ENCODE measurements at places on chromosomes 13 and 19.

DNA sequence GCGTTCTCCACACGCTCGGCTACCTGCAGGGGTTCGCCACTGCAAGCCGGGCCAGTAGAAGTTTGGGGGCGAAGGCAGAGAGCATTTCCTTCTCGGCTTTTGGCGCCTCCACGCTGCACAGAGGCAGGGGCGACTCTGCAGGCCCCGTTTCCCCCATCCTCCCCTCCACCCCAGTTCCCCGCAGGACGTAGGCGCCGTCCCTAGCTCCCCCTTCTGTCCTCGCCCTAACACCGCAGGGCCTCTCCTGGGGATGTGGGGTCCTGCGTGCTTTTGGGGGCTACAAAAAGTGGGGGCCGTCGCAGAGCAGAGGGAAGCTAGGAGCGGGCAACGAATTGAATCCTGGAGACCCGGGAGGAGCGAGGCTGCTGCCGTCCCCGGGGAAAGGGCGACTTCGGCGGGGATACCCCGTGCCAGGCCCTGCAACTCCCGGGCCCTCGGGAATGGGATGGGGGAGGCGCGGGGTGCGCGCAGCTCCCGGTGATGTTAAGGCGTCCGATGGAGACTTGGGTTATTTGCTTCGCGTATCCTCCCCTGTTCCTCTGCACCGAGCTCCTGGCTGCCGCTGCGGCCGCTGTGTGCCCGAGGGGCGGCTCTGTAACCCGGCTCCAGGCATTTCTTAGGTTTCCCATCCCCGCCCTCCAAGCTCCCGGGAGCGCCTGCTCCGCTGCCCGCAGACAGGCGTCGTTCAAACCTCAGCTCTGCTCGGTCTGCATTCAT, 255.9 kb upstream of the SOX21 start:
- DNase-seq, result no peak

DNA sequence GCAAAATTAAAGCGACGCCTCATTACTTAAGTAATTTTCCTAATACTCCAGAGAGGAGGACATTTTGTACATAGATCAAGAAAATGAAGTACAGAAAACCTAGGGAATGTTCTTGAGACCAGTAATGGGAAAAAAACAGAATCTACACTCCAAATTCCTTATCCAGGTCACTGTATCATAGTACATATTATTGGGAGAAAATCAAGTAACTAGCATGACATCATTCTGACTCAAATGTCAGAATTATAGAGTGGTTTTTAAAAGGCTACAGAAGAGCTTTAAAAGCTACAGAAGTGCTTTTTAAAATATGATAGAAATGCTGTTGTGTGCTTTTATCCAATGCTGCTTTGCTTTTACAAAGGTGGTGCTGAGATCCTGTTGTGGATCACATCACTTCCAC, 86.3 kb upstream of the SLC15A1 start:
- DNase-seq, result no peak

DNA sequence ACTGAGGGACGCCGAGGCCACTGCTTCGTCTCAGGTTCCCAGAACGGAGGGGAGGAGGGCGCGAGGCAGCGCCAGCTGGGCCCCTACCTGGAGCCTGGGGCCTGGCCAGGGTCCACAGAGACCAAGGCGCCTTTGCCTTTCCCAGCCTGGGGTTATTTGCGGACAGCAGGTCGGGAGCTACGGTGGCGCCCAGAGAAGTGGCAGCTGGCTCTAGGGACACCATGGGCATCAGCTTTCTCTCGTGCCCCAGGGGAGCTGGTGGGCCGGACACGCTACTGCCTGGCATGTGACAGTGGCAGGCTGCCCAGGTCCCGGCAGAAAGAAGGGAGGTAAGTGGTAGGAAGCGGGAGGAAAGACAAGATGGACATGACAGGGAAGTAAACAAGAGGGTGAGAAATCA, 19.0 kb downstream of the AKT2 start:
- DNase-seq, result no peak

GRCh38 chr13:23743278-23744076, 145.7 kb downstream of the MIPEP start:
- DNase-seq, result no peak

- no peak for DNase-seq
These were observed 10.9 kb downstream of the KLC3 start for GRCh38 chr19:45351401-45351952.

- DNase-seq, result no peak
These were observed 8.3 kb downstream of the LGI4 start for GRCh38 chr19:35126624-35126959.

DNA sequence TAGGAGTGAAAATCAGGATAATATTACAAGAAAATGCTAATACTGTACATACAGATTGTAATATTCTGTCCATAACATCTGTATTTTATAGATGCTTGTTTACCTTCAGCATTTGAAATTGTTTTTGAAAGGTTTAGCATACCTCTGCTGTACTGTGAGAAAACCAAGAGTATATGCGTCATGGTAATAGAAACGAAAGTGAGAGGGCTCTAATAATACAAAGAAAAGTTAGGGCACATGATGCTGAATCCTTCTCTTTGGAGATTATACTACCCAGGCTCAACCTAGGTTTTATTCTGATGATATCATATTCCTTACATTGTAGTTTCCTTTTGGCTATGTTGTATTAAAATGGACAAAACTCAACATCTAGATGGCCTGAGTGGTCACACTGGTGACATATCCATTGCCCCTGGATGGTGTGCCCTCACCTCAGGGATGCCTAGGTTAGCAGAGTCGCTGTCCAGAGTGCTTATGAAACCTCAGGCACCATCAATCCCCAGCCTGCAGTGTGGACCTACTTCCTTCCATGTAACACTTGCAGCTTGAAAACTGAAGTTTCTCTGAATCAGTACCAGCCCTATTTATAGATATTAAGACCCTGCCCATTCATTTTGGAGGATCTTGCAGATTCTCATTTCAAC, 253.7 kb downstream of the KCTD12 start:
- DNase-seq, result no peak

GRCh38 chr13:84645196-84646012, 763.1 kb upstream of the SLITRK1 start:
- DNase-seq, result peak; percentile 0

- no peak for DNase-seq
These were observed 139.7 kb downstream of the VWA8 start for GRCh38 chr13:41821238-41821594.

GRCh38 chr13:67048084-67048820, 181.9 kb downstream of the PCDH9 start:
- DNase-seq, result peak; percentile 24

DNA sequence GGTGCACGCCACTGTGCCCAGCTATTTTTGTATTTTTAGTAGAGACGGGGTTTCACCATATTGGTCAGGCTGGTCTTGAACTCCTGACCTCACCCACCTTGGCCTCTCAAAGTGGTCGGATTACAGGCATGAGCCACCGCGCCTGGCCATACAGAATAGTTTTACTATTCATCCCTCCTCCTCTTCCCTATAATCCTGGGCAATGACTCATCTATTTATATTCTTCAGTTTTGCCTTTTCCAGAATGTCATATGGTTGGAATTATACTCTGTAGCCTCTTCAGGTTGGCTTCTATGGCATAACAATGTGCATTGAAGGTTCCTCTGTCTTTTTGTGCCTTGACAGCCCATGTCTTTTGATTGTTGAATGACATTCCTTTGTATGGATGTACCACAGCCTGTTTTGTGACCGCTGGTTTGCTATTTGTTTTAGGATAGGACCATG, 22.2 kb upstream of the LRP3 start:
- peak; percentile 42 for DNase-seq

- peak; percentile 45 for DNase-seq
These were observed 59.0 kb downstream of the PTPRS start for GRCh38 chr19:5281588-5281987.
